Activated T-helper 1 cell treated with anti-CD3 and anti-CD28 coated beads, Interleukin-12 subunit alpha, Interleukin-12 subunit beta, Interleukin-2, Interleukin-4 antibody, amounts not matched to agents 30 ng/mL and 10 ng/mL and 1 ng/mL, durations not matched to agents 14 hours and 24 hours and 36 hours (primary cell): ENCODE measurements at places on chromosomes 2 and 18. TPM values are rescaled to one million over a fixed set of nuclear protein-coding genes. Genes with fewer than 3 reads are reported as not detected.

SRD5A2 gene
- not detected in 2 replicates for total RNA-seq

GKN2 gene
- not detected in 2 replicates for total RNA-seq

NLRC4 gene
- 0.05 and 0.07 TPM in 2 replicates for total RNA-seq

DES gene
- not detected in 2 replicates for total RNA-seq

PJVK gene
- 1.1 and 2.5 TPM in 2 replicates for total RNA-seq

ITGB1BP1 gene
- total RNA-seq: 115 and 119 TPM in 2 replicates

GPBAR1 gene
- total RNA-seq: 0.54 and 0.78 TPM in 2 replicates

CRYGC gene
- total RNA-seq: not detected in 2 replicates
